Stimulated activated CD4-positive, alpha-beta T cell treated with anti-CD3 and anti-CD28 coated beads, Interleukin-1b, Interleukin-23, amount 100 ng/mL, for 48 hours (primary cell): ENCODE measurements at places on chromosomes 1 and 21.

- no peak for DNase-seq
Measured at GRCh38 chr1:87794788-87795614, 466.3 kb downstream of the LMO4 start.

DNA sequence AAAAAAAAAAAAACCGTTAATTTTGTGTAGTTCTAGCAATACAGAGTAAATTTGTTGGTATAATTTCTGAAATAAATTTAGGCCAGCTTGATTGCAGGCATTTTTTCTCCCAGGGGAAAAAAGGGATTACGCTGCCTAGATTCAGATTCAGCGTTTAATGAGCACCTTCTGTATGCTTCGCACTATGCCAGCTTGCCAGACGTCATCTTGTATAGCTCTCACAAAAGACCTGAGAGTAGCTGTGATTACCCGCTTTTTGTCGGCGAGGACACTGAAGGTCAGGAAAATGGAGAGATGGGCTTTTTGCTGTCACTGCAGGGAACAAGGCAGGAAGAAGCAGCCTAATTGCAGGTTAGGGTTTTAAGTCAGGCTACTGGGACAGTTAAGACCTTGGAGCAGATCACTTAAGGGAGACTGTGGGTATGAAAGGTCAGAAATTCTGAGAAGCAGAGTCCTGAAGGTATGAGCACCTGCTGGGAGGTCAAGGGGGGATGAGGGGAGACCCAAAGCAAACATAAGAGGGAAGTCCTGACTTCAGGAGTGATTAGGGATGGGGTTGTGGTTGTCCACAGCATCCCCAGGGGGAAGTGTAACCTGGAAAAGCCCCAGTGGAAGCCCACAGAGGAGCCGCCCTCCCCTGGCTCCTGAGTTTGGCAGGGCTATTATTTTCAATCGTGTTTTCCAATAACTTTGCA lies 39.0 kb downstream of the TMCC2 start:
- DNase-seq = no peak

- DNase-seq = no peak
Measured at GRCh38 chr21:41447356-41447755, 21.3 kb downstream of the MX1 start.

GRCh38 chr1:67733681-67734322 lies 48.8 kb downstream of the GADD45A start:
- no peak for DNase-seq

- DNase-seq = no peak
Measured at GRCh38 chr1:240965581-240966091, 353.7 kb upstream of the GREM2 start.

- no peak for DNase-seq
Measured at GRCh38 chr1:151384584-151384983, 12.1 kb upstream of the SELENBP1 start.
